Effector memory CD4-positive, alpha-beta T cell (primary cell): ENCODE measurements at places on chromosomes 5 and 9.
A peak's percentile ranks its signal among the peaks of the same experiment; 100 is the strongest.

GRCh38 chr5:117188211-117188610, 613.6 kb upstream of the SEMA6A start:
- DNase-seq = no peak
- no peaks in the 10 kb centered on the region for H3K36me3 ChIP-seq
- no peaks in the 10 kb centered on the region for H3K27me3 ChIP-seq
- H3K4me3 ChIP-seq = no peak overlapping the region
- no peaks in the 10 kb centered on the region for H3K4me1 ChIP-seq

- no peaks in the 10 kb centered on the region for H3K36me3 ChIP-seq
- no peaks in the 10 kb centered on the region for H3K4me1 ChIP-seq
- no peaks in the 10 kb centered on the region for H3K27me3 ChIP-seq
- H3K27ac ChIP-seq = no peak overlapping the region
Observed at GRCh38 chr5:103881560-103881959, 319.0 kb upstream of the NUDT12 start.

DNA sequence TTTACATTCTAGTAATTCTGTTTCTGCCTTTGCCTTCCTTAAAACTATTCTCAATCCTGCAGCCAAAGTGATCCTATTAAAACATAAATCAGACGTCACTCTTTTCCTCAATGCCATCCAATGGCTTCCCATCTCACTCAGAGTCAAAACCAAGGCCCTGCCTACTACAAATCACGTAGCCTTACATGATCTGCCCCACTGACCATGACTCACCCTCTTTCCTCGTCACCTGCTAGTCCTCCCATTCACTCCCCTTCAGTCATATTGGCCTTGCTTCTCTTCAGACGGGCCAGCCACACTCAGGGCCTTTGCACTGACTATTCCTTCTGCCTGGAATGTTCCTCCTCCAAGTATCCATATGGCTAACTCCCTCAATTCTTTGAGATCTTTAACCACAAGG, 39.0 kb upstream of the DMXL1 start:
- H3K27me3 ChIP-seq = no peaks in the 10 kb centered on the region
- H3K4me1 ChIP-seq = no peaks in the 10 kb centered on the region
- H3K36me3 ChIP-seq = no peaks in the 10 kb centered on the region
- DNase-seq = no peak

GRCh38 chr5:54388811-54389210, 66.7 kb upstream of the HSPB3 start:
- H3K4me1 ChIP-seq = no peaks in the 10 kb centered on the region
- H3K27ac ChIP-seq = no peak overlapping the region
- no peaks in the 10 kb centered on the region for H3K27me3 ChIP-seq
- no peak overlapping the region for H3K4me3 ChIP-seq
- no peak for DNase-seq

DNA sequence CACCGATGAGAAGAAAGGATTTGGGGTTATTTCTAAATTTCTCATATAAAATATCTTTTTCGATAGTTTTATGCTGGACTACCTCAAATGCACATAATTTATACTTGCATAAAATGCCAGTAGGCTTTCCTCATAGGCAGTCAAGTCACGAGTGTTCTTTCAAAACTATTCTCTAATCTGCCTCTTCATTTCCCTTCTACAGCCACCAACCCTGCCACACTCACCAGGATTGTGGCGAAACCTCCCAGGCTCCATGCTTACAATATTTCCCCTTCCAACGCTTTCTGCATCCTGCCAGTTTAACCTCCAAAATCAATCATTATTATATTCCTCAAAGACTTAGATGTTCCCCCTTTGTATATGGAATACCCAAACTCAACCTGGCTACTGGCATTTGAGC, 65.4 kb downstream of the FRMD3 start:
- H3K4me1 ChIP-seq = no peaks in the 10 kb centered on the region
- DNase-seq = no peak
- no peak overlapping the region for H3K4me3 ChIP-seq
- H3K36me3 ChIP-seq = no peaks in the 10 kb centered on the region

DNA sequence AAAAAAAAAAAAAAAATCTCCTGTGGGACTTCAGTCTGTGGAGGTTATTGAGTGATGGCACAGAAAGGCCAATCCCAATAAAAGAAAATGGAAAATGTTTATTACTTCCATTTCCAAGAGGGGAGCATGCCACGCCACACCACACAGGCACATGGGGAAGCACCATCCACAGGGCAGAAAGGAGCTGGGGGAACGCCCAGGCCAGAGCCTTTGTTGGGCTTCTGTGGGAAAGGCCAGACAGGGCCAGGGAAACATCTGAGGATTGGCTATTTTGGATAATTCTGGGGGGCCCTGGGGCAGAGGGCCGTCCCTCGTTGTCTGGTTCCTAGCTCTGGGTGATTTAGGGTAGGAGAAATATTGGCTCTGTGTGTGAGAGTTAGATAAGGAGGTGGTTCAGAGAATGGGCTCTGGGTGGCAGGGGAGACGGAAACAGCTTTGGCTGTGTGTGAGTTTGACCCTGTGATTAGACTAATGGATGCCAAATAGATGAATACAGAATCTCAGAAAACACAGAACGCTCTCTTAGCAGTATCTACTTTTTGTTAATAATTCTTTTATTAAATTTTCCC, 49.0 kb upstream of the ABL1 start:
- no peak overlapping the region for H3K27ac ChIP-seq
- H3K4me1 ChIP-seq = no peaks in the 10 kb centered on the region
- no peak overlapping the region for H3K4me3 ChIP-seq
- H3K36me3 ChIP-seq = no peaks in the 10 kb centered on the region

DNA sequence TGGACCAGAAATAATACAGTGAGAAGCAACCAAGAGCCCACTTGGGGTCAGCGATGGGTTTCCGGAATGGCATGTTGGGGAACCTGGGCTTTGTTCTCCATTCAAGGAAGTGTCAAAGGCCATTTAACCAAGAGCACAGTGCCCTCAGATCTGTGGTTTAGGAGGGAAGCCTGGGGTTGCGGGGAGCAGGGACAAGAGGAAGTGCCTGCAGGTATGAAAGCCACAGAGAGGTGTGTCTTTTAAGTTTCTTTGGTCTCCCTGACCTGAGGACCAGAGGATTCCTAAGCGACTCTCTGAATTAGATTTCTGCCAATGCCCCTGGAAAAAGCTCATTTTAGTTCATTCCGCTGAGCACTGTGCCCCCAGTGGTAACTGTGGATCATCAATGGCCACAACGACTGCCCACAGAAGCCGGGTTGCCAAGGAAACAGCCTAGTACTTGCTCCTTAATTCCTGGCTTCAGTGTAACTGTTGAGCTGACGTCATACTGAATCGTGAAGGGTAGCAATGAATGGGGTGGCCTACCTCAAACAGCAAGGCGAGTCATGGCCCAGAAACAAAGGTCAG, 107.3 kb upstream of the SPIN1 start:
- H3K4me3 ChIP-seq = no peak overlapping the region
- no peaks in the 10 kb centered on the region for H3K36me3 ChIP-seq

GRCh38 chr5:151825445-151825844, 53.7 kb downstream of the G3BP1 start:
- no peak overlapping the region for H3K27ac ChIP-seq
- H3K4me1 ChIP-seq = no peaks in the 10 kb centered on the region

- H3K36me3 ChIP-seq = no peaks in the 10 kb centered on the region
- no peak overlapping the region for H3K4me3 ChIP-seq
- no peak for DNase-seq
- peaks cover 8% of the 10 kb centered on the region for H3K4me1 ChIP-seq
Observed at GRCh38 chr9:131097948-131098278, 1.6 kb downstream of the AIF1L start.

DNA sequence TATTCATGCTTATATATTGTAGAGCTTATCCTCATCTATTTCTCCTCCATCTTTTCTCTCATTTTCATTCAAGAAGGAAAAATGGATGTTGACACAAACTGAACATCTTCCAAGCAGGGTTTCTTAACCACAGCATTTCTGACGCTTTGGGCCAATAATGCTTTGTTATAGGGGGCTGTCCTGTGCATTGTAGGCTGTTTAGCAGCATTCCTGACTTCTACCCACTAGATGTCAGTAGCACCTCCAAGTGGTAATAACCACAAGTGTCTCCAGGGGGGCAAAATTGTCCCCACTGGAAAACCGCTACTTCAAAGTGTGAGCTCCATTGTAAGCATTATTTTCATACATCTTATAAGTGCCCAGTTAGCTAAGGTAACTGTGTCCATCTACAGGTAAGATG, 2.6 kb upstream of the TXNDC8 start:
- H3K27me3 ChIP-seq = no peaks in the 10 kb centered on the region
- H3K36me3 ChIP-seq = no peaks in the 10 kb centered on the region
- H3K4me3 ChIP-seq = no peak overlapping the region
- no peaks in the 10 kb centered on the region for H3K4me1 ChIP-seq
- H3K27ac ChIP-seq = no peak overlapping the region
- DNase-seq = no peak

DNA sequence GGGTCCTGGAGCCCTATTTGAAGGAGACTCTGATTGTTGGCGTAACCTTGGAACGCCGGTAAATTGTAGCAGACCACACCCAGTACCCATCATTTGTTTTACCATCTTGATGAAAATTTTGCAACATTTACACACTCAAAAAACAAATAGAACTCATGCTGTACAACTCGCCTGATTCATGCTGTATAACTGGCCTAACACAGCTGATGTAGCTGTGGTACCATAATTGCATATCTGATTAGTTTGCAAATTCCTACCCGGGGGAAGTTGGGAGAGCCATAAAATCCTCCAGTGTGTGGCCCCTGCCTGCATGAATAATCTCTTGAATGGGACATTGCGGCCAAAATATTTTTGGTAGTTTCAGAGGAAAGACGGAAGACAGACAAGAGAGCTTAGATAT, 9.7 kb downstream of the NIPAL4 start:
- no peak overlapping the region for H3K27ac ChIP-seq
- H3K27me3 ChIP-seq = no peaks in the 10 kb centered on the region
- DNase-seq = no peak
- H3K36me3 ChIP-seq = peaks cover 5% of the 10 kb centered on the region
- H3K4me3 ChIP-seq = no peak overlapping the region

DNA sequence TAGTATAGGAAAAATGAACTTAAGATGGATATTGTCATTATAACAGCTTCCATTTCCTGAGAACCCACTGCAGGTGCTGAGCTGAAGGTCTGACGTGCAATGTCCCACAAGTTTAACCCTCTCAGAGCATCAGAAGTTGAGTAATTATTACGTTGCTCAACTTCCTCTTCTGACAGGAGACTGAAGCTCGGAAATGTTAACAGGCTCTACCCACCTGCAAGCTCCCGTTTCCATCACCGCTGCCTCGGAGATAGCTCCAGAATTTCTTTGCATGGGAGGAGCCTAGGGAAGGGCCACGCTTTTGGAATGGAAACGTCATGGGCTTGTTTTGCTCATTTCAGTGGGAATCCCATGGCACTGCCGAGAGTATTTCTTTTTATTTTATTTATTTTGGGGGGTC, 1.0 kb upstream of the NTMT1 start:
- no peaks in the 10 kb centered on the region for H3K36me3 ChIP-seq
- H3K27me3 ChIP-seq = peaks cover 21% of the 10 kb centered on the region
- no peak overlapping the region for H3K4me3 ChIP-seq
- no peak for DNase-seq
- H3K4me1 ChIP-seq = peaks cover 49% of the 10 kb centered on the region

GRCh38 chr5:80346055-80346454, 26.3 kb downstream of the SPZ1 start:
- no peaks in the 10 kb centered on the region for H3K36me3 ChIP-seq
- peak; percentile 2 for DNase-seq
- H3K27ac ChIP-seq = no peak overlapping the region
- no peaks in the 10 kb centered on the region for H3K27me3 ChIP-seq
- H3K4me3 ChIP-seq = no peak overlapping the region
- H3K4me1 ChIP-seq = no peaks in the 10 kb centered on the region

- H3K4me1 ChIP-seq = no peaks in the 10 kb centered on the region
- H3K36me3 ChIP-seq = no peaks in the 10 kb centered on the region
- H3K27me3 ChIP-seq = peaks cover 18% of the 10 kb centered on the region
- DNase-seq = no peak
- no peak overlapping the region for H3K27ac ChIP-seq
- H3K4me3 ChIP-seq = no peak overlapping the region
Observed at GRCh38 chr5:51382521-51383130, 622 bp upstream of the ISL1 start.

- no peak overlapping the region for H3K27ac ChIP-seq
- H3K36me3 ChIP-seq = no peaks in the 10 kb centered on the region
- H3K4me3 ChIP-seq = no peak overlapping the region
- no peaks in the 10 kb centered on the region for H3K4me1 ChIP-seq
- H3K27me3 ChIP-seq = no peaks in the 10 kb centered on the region
- no peak for DNase-seq
Observed at GRCh38 chr9:70902171-70902570, 219.2 kb downstream of the TRPM3 start.

GRCh38 chr5:104048231-104048630, 485.6 kb upstream of the NUDT12 start:
- H3K27ac ChIP-seq = no peak overlapping the region
- DNase-seq = no peak
- no peaks in the 10 kb centered on the region for H3K4me1 ChIP-seq
- H3K36me3 ChIP-seq = no peaks in the 10 kb centered on the region
- no peaks in the 10 kb centered on the region for H3K27me3 ChIP-seq

GRCh38 chr9:137738703-137739102, 119.9 kb downstream of the EHMT1 start:
- no peaks in the 10 kb centered on the region for H3K27me3 ChIP-seq
- no peaks in the 10 kb centered on the region for H3K4me1 ChIP-seq
- H3K36me3 ChIP-seq = peaks cover 13% of the 10 kb centered on the region
- H3K4me3 ChIP-seq = no peak overlapping the region
- DNase-seq = no peak

GRCh38 chr9:113602126-113603047, 138.9 kb downstream of the RGS3 start:
- H3K27me3 ChIP-seq = no peaks in the 10 kb centered on the region
- no peak overlapping the region for H3K4me3 ChIP-seq
- H3K36me3 ChIP-seq = peaks cover 10% of the 10 kb centered on the region
- H3K27ac ChIP-seq = no peak overlapping the region
- no peak for DNase-seq
- H3K4me1 ChIP-seq = no peaks in the 10 kb centered on the region

DNA sequence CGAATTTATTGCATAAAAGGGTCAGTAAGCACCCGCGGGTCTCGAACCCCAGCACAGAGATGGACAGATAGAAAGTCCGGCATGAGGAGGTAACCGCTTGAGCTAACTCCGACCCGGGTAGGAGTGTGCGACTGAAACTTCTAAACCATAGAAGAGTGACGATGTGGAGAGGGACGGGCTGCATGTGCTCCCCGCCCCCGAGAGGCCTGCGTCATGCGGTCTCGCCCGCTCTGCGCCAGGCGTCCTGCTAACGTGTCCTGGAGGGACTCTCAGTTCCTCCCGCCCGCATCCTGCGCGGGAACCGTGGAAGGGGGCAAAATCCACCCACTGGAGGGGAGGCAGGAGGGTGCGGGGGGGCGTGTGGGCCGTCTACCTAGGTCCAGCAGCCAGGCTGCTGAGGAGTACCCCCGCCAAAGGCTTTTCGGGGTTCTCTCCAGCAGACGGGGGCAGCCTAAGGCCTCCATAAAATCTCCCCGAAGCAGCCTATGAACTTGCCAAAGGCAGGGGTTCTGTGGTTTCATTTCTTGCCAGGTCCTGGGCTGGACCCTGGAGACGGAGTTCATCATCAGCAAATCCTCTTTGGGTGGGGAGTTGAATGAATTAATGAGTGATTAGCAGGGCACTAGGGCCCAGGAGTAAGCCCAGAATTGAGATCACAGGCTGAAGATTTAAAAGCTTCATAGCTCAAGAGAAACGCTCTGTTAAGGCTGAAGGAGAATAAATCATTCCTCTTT, 51.9 kb downstream of the TGFBI start:
- no peaks in the 10 kb centered on the region for H3K36me3 ChIP-seq
- no peak overlapping the region for H3K27ac ChIP-seq
- H3K4me3 ChIP-seq = peak overlapping the region; percentile 36
- peaks cover 4% of the 10 kb centered on the region for H3K27me3 ChIP-seq
- no peaks in the 10 kb centered on the region for H3K4me1 ChIP-seq

GRCh38 chr5:37774912-37775483, 64.8 kb downstream of the GDNF start:
- no peaks in the 10 kb centered on the region for H3K4me1 ChIP-seq
- no peak overlapping the region for H3K27ac ChIP-seq
- H3K4me3 ChIP-seq = no peak overlapping the region
- no peak for DNase-seq
